Stimulated activated CD4-positive, alpha-beta T cell treated with anti-CD3 and anti-CD28 coated beads, Interleukin-15, amount 100 ng/mL, for 48 hours (primary cell): ENCODE measurements at places on chromosomes 6 and 20.

DNA sequence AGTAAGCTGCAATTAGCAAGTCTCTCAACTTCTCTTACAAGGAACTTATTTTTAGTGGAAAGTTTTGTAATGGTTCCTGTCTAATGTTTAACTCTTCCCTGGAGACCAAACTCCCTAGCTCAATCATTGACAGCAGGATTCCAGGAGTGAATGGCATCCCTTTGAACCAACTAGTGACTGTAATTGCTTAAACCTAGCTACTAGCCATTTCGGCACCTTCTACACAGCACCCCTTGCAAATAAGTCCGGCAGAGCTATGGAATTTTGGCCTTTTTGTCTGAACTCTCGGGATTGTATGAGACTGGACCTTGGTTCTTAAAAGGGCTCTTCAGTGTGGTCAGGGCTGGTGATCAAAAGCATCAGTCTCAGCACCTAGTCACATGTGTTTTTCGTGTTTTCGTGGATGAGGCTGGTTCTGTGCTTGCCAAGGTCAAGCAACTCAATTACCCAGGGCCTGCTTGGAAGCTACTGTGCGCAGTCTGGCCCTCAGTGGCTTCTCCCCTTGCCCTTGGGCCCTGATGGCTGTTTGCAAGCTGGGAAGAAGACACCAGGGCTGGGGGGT, 135.3 kb upstream of the NEDD9 start:
- no peak for DNase-seq

GRCh38 chr6:25387483-25387882, 108.3 kb downstream of the CARMIL1 start:
- no peak for DNase-seq

- no peak for DNase-seq
These were observed 336.0 kb upstream of the DEFB115 start for GRCh38 chr20:30921286-30922071.

DNA sequence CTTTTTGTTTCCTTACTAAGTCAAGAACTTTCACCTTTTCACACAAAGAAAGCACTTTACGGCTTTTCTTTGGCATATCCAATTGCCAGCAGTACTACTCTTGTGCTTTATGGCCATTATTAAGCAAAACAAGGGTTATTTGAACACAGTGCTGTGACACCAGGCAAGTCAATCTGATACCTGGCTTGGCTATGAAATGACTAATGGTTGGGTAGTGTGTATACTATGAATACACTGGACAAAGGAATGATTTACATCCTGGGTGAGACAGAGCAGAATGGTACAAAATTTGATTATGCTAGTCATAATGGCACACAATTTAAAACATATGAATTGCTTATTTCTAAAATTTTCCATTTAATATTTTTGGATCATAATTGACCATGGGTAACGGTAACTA, 22.1 kb upstream of the ADGRF1 start:
- DNase-seq, result no peak

DNA sequence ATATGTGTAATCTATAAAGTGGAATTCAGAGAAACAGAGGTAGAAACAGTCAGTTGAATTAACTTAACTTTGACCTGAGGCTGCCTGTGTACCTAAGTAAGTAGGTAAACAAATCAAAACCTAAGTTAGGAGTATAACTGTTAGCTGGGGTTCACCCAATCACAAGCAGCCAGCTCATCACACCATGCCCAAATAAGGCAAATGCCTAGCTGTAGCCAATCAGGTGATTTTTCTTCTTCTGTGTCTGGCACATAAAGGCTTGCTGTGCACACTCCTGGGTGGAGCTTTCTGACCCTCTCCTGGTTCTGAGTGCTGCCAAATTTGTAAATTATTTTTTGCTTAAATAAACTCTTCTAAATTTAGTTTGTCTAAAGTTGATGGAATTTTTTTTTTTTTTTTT, 54.7 kb upstream of the TRIM39 start:
- no peak for DNase-seq

DNA sequence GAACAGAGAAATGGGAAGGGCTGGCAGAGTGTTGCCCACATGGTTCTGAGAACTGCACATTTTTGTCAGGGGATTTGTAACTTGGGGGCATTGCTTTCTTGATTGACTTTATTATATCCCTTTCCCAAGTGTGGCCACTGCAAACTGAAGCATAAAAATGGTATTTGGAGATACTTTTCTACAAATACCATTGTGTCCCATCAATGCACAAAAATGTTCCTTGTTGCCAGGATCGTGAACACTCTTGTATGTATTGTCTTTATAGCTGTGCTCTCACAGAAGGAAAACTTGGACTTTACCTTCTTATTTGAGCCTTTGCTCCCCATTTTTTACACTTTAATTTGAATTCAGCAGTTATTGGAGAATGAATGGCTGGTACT, 57.1 kb upstream of the C20orf144 start:
- DNase-seq, result no peak

DNA sequence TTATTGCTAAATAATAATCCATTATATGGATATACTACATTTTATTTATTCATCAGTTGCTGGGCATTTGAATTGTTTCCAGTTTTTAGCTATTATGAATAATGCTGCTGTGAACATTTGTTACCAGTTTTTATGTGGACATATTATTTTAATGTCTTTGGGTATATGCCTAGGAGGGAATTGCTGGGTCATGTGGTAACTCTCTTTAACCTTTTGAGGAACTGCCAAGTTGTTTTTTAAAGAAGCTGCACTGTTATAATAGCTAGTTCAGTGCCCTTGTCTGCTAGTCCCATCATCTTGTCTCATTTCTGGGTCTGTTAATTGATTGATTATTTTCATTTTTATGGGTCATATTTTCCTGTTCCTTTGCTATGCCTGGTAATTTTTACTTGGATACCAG, 56.3 kb downstream of the FOXO3 start:
- no peak for DNase-seq

DNA sequence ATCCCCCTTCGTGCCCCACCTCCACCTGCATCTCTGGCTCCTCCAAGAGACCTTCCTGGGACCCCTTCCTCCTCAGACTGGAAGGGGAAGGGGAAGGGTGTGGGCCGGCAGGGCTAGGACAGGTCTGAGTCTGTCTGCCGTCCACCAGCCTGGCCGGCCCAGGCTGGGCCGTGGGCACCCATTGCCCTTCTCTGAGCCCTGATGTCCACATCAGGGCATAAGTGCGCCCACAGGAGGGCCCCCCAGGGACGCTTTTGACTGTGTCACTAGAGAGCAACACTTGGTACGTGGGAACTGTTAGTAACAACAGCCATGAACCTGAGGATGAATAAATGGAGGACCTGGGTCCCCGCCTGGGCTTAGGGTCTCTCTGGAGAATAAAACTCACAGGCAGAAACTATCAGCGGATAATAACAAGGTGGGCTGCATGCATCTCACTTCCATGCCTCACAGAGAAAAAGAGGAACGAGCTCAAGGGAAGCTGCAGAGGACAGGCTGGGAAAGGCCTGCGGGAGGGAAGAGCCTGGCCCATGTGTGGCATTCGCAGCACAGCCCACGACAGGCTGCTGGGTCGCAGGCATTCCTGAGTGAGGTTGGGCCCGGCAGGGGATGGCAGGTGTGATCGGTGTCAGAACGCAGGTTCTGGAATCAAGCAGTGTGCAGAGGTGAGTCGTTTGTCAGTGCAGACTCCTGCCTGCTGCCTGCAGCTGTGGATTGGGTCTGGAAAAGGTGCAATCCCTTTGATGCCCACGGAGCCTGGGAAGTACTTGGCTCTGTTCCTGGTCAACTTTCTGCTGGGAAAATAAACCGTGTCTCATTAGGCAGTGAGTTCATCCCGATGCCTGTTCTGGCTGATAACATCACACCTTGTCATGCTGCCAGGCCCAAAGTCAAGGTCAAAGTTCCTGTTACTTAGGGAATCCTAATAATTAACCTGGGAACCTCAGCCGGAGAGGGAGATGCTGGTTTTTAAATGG, 60.9 kb downstream of the BCAS4 start:
- DNase-seq, result no peak

DNA sequence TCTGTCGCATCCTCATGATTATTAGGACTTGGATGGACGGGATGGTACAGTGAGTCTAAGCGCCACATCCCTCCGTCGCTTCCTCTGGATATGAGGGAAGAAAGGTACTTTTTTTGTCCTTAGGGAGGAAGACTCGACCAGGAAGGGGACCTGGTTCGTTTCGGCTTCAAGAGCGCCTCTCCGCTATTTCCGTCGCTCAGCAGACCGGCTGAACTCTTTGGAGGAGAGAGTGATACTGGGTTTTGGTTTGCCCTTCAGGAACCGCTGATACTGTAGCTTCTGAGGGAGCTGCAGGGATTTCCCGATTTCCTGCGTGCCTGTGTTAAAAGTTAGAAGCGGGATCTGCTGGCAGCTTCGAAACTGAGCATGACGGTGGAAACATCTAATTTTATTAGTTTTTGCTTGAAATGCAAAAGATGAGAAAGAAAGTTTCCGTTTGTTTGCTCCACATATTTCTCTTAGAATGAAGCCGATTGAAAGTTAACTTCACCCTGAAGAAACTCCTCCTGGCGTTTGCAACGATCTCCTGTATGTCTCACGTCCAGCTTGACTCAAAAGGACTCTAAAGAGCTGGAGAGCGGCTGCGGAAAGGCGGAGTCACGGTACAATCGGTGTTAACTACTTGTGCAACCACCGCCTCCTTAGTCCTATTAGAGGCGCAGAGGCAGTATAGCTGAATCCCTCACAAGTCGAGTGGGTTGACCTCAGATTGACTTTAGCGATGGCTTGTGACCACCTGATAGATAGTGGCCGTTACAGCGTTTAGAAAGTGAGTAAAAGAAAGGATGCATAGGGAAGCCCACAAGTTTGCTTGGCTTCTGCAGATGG, 129.4 kb downstream of the TRIM27 start:
- DNase-seq, result no peak

DNA sequence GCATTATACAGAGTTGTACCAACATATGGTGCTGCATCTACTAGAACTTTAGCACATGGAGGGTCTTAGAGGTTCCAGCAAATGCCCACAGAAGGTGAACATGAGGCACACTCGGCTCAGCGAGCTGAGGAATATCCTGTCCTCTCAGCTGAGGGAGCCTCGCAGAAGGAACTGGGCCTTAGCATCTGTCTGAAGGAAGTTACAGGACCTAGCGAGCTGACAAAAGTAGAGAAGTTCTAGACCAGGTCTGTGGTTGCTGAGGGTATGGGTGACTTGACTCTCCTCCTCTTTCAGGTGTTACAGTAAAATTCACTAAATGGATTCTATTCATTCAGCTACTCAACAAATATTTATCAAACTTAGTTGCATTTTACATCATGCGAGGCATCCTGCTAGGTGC, 157.2 kb downstream of the ZDHHC14 start:
- DNase-seq, result no peak

- no peak for DNase-seq
These were observed 605 bp downstream of the CDC5L start for GRCh38 chr6:44388135-44388487.

- no peak for DNase-seq
These were observed 516 bp downstream of the TMEM151B start for GRCh38 chr6:44270526-44271405.

DNA sequence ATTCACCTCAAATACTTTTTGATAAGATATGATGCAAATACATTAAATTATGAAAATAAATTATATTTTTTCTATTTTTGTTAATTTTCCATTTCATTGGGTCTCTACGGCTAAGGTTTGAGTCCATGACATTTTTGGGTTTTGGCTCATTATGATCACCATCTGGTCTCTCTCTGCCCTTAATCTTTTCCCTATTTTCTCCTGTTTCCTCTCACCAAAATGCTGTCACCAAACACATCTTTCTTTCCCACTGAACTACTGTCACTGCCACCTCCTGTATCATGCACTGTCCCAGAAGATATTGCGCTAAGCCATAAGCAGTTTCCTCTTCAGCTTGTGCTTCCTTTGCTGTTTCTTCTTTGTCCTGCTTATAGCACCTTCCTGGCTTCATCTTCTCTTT, 42.0 kb upstream of the OGFRL1 start:
- no peak for DNase-seq

DNA sequence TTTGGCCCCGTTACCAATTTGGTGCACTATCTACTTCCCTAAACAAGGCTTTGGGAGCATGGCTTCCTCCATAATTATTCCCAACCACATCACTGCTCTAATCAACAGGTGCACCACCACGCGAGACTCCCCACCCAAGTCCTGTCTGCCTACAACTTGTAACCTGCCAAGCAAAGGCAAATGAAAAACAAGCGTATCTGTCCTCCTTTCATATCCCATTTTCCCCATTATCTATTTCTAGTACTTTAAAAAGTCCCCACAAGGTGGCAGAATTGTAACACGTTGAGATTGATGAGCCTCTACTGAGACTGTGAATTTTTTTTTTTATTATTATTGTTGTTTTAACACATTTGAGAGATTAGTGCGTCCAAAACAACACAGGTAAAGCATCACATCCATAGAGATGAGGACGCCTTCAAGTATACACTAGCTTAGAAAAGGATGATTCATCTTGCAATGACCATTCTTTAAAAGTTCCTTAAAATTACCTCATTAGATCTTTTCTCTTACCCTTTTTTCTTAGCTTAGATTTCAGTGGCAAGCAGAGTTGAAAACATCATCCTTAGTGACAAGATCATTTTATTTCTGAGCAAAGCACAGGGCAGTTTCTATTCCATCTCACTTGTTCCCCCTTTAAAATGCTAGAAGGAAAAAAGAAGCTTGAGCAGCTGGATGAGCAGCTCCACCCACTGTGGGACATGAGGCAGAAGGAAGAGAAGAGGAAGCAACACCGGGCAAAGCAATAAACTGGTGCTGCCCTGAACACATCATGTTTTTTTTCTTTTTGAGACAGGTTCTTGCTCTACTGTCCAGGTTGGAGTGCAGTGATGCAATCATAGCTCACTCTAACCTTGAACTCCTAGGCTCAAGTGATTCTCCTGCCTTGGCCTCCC, 210.8 kb downstream of the ARHGAP18 start:
- no peak for DNase-seq

GRCh38 chr6:7566617-7567173, 23.3 kb upstream of the SNRNP48 start:
- DNase-seq, result no peak

DNA sequence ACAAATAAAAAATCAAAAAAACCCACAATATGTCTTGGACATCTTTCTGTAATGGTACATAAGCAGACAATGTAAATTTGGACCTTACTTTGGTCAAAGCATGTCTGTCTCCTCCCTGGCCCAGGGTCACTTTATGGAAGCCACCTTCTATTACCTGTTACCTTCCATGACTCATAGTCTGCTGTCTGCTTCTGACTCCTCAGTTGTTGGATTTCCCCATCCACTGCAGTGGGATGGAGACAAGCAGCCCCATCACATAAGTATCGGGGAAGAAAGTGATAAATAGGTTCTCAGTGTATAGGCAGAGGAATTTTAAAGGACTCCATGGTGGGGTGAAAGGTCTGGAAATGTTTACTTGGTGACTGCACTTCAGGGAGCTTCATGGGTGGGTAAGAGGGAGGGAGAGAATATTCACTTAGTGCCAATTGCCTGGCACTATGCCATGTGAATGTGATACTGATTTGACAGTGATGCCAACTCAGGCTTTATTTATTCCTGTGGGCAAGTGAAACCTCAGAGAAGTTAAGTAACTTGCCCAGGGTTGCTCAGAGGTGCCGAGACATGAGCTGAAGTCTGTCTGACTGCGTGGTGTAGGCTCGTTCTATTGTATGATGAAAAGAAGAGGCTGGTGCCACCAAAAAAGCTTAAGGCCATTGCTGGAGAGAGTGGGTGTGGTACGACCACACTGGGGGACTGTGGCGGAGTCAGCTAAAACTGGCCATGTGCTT, 175.6 kb upstream of the RNF24 start:
- DNase-seq, result no peak
